ENCODE measurements at places on chromosomes 7 and 10. TPM values are rescaled to one million over a fixed set of nuclear protein-coding genes. Genes with fewer than 3 reads are reported as not detected.

The SEMA3D gene
- 1.6 TPM for total RNA-seq

GRCh38 chr7:43686991-43687390 lies 42.3 kb downstream of the COA1 start:
- no peak for DNase-seq

- DNase-seq, result no peak
These were observed 32.2 kb upstream of the SEMA3A start for GRCh38 chr7:84226759-84227158.

DNA sequence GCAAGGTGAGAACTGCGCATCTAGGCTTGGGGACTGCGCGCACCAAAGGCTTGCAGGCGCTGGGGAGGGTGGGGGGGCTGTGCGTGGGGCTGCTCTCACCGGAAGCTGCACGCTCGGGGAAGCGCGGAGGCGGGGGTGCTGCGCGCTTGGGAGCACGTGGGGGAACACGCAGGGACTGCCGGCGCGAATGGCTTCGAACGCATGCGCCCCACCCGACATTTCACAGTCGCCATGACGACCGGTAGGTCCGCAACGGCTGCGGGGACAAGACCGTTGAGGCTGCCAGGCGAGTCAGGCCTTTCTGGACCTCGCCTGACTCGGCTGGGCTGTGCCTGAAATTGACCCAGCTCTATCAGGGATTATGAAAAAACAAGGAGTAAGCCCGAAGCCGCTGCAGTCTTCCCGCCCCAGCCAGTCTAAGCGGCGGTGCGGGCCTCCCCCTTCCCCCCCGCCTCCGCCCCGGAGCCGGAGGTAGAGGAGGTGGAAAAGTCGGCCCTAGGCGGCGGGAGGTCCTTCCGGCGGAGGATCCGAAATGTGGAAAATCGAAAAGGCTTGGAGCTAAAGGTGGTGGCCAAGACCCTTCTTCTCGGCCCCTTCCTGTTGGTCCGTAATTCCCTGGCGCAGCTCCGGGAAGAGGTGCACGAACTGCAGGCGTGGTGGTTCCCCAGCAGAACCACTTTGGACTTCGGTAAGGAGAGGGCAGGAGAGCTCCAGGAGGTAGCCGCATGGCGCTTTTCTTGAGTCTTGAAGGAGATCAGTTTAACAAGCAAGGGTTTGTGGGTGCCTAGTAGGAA lies 34.9 kb upstream of the STEAP1 start:
- peak; percentile 80 for DNase-seq

DNA sequence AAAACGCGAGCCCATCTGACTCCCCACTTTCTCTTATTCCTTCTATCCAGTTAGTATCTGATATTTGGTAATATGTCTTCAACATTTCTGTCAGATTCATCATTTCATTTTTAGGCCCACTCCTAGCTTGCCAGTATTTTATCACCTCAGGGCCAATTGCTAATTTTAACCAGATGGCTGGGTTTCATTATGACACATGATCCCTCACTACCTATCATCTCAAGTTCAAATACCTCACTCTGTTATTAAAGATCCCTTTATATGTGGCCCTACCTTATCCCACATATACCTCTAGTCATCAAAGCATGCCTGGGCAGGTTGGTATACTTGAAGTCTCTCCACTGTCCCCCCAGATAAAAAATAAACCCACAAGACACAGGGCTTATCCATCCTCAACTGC lies 104.9 kb downstream of the RNLS start:
- no peak for DNase-seq

DNA sequence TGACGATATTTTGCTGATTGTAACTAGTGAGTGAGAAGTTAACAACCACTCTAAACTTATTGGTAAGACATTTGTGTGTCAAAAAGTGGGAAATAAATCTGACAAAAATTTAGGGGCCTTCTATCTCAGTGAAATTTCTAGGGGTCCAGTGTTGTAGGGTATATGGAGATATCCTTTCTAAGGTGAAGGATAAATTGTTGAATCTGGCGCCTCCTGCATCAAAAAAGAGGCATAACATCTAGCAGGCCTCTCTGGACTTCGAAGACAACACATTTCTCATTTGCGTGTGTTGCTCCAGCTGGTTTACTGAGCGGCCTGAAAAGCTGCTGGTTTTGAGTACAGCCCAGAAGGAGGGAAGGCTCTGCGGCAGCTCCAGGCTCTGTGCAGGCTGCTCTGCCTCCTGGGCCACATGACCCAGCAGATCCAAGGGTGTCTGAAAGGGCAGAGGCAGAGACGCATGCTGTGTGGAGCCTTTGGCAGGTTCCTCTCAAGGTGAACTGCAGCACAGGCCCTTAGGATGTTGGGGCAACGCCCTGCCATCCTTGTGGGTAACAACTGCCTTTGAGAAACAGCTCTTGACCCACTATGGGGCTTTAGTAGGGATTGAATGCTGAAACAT lies 72.4 kb downstream of the LMBR1 start:
- DNase-seq, result no peak

DNA sequence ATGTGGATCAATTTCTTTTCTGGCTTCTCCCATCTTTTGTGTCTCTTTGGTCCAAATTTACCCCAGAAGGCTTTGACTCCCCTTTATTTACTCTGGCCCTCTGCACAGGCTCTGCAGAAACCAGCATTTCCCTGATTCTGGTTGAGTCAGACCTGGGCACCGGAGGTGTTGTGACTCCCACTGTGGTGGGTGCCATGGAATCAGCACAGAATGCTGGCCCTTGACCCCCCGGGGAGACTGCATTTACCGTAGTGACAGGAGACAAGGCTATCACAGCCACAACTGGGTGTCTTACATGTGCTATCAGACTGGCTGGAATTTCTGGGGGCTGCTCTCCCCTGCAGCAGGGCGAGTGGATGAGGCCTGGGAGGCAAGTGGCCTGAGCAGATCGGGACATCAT lies 37.6 kb downstream of the PLXDC2 start:
- DNase-seq, result no peak

GRCh38 chr7:158228986-158229385 lies 358.6 kb downstream of the PTPRN2 start:
- no peak for DNase-seq

DNA sequence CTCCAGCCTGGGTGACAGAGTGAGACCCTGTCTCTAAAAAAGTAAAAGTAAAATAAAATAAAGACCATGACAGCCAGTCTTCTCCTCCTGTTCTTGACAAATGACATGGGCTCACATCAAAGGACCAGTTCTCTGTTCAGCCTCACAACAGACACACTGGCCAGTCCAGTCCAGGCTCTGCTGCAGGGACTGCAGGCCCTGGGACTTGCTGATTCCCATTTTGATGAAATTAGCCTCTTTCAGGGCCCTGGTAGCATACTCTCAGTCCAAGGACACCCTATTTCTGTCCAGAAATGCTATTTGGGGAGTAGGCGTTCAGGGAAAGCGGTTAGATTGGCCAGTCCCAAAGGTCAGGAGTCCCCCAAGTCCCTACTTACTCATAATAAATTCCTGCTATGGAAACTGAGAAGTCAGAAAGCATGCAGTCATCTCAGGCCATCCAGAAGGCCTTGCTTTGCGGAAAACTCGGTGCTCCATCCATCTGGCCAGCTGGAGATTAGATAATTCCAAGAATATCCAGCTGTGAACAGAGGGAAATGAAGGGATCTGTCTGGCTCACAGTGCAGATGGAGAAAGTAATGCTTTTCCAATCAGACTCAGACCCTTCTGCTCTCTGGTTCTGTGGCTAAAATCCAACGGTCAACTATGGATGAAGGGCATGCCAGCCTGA lies 74.4 kb downstream of the RAB11FIP2 start:
- no peak for DNase-seq

DNA sequence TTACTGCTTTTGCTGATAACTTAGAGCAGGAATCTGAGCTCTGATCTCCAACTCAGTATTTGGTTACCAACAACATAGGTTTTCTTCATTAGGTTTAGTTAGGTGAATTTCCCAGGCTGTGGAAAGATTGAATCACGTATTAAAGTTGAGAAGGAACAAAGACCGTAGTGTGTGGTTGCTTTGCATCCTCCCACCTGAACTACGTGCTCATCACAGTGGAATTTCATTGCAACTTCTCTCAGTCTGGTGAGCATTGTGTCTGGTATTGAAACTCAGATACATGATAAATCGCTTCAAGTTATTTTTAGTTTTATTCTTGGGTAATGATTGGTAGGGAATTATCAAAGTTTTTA lies 139.4 kb upstream of the AKR1E2 start:
- no peak for DNase-seq

Measured in Right ventricle myocardium inferior (tissue), 1 donor.